ENCODE measurements at places on chromosomes 16 and 17. TPM values are rescaled to one million over a fixed set of nuclear protein-coding genes. Genes with fewer than 3 reads are reported as not detected.

Gene CCDC40
- 2.7 TPM for polyA plus RNA-seq

GRCh38 chr17:45137561-45138305, 2.2 kb downstream of the ACBD4 start:
- peak; percentile 23 for DNase-seq

DNA sequence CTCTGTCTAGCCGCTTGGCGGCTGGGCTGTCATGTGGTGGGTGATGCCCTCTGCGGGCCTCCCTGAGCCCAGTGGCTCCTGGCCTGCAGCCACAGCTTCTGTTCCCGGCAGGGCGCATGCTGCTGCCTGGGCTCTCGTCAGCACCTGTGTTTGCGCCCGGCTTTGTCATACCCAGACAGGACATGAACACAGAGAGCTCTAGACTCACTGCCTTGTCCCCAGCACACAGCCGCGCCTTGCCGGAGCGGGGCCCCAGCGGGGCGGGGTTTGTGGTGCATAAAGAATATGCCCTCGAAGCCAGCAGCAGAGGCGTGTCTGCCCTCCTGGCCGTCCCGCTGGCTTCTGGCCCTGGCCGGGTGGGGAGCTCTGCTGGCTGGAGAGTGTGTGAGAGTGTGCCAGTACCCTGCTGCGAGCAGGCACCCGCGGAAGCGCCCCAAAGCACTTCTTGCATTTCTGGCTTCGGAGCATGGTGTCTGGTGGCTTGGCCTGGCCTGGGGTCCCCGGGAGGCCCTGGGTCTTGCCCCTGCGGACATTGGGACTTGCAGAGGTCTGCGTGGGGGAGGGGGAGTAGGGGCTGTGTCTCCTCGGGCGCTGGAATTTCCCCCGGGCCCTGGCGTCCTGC, 14.4 kb downstream of the ASPSCR1 start:
- DNase-seq = peak; percentile 82

Gene TBX6
- polyA plus RNA-seq = 0.26 TPM

- DNase-seq = no peak
Measured at GRCh38 chr17:46964315-46965265, 14.5 kb downstream of the RPRML start.

DNA sequence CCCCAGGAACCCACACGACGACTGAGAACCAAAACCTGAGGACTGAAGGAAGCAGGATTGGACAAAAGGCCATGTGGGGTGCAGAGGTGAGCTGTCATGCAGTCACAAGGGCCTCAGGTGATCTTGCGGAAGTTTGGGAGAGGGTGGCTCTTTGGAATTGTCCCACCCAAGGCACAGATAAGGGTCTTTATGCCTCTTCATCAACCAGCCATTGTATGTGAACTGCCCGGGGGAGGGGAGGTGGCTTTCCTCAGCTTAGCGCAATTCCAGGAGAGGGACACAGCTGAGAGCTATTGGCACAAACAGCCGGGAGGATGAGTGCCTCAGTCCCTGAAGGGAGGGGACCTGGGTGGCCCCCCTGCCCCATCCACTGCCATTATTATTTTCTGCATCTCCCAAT, 55.1 kb upstream of the PHOSPHO1 start:
- DNase-seq = no peak

GRCh38 chr16:563072-563644, 3.0 kb downstream of the PRR35 start:
- DNase-seq = no peak

Gene TVP23A
- polyA plus RNA-seq = 0.08 TPM

Gene CDH15
- not detected for polyA plus RNA-seq

- DNase-seq = no peak
Measured at GRCh38 chr17:32443827-32444300, 446 bp upstream of the PSMD11 start.

DNA sequence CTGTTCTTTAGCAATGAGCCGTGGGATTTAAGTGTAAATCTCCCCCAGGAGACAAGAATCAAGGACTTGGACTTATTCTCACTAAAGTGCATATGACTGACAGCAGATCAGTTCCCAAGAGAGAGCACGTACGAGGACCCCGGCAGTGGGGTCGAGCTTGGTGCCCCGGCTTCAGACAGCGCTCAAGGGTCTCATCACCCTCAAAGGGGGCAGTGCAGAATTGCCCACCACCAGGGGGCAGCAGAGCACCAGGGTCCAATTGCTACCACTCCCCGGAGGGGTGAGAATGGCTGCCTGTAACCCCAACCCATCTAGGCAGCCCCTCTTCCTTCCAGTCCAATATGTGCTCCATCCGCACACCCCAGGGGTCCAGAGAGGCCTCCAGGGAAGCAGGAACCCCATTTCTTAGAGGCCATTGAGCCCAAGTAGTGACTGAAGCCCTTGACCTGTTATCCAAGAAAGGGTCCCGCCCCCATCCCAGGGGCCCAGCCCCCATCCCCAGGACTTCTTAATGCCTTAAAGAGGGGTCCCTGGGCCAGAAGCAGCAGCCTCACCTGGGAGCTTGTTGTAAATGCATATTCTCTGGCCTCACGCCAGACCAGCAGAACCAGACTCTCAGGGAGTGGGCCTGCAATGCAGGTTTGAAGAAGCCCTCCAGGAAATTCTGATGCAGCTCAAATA, 86.1 kb downstream of the ZDHHC7 start:
- peak; percentile 64 for DNase-seq

Gene NMT1
- 36.8 TPM for polyA plus RNA-seq

Gene DBNDD1
- polyA plus RNA-seq = 3.8 TPM

DNA sequence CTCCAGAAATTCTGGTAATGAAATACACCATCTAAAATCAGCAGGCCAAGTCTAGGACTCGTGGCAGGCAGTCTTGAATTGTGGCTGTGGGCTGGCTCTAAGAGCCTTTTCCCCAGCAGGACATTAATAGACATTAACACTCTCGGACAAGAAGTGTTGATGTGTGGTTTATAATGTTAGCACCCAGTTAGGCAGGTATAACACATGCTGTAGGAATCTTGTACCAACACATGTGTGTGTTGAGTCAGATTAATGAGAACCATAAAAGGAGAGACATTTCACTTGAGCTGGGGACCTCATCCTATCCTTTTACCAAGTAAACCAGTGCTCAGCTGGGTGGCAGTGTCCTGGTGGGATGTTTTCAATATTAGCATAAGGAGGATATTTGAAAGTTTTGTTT, 264.5 kb downstream of the FTO start:
- DNase-seq = no peak

GRCh38 chr16:56855946-56856345, 9.1 kb upstream of the SLC12A3 start:
- no peak for DNase-seq

GRCh38 chr16:82506692-82507670, 119.8 kb upstream of the CDH13 start:
- DNase-seq = no peak
